ENCODE measurements at places on chromosomes 16 and 17.

DNA sequence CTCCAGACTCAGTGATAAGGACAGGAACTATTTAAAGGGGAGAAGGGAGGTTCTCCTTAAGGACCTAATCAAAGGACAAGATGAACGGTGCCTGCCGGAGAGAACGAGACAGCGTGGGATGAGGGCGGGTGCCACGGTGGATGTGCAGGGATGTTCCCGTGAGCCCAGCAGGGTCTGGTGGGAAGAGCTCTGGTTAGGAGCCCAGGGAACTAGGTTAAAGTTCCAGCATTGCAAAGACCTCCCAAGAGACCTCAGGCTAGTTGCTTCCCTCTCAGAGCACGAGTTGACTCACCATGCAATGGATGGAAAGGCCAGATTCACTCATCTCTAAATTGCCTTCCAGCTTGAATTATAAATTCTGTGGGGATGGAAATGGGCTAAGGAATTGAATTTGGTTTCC, 14.7 kb downstream of the CCR7 start:
- no peak for DNase-seq

DNA sequence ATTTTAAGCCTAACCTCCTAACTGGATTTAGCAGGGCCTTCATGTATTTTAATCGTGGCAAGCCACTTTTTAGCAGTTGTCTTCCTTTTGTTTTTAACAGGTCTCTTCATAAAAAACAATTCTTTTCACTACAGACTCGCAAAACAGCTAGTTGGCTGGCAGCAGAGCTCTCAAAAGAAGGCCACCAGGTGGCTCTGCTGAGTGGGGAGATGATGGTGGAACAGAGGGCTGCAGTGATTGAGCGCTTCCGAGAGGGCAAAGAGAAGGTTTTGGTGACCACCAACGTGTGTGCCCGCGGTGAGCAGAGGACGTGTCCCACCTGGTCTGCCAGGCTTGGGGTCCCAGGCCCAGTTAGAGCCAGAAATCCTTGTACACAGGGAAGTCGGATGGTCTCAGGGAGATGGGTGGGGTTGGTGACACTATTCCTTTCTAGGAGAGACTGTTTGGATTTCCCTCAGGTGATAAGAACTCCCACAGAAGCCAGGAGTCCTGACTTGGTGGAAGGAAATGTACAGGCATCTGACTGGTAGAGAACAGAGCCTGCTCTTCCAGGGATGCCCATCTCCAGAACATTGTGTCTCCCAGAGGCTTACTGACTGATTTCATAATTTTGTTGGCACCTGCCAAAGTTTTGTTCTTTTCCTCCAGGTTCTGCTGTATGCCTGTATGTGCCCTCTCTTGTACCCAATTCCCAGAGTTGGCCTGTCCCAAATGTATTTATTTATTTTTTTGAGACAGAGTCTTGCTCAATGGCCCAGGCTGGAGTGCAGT, 14.9 kb upstream of the DDX19A start:
- DNase-seq = no peak

DNA sequence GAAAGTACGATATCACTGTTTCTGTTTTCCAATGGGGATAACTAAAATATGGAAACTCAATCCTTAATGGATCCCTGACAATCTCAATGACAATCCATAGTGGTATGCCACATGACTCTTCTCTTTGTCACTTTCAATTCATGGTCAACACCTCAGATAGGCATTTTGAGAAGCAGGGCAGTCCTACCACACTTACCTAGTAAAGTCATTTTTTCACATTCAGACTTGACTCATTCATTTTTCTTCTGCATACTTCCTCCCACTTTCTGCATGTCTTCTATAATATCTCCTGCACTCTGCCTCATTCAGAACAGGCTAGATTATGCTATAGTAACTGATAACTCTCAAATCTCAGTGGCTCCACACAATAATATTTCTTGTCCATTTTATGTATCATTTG, 117.5 kb downstream of the FTO start:
- DNase-seq = no peak

DNA sequence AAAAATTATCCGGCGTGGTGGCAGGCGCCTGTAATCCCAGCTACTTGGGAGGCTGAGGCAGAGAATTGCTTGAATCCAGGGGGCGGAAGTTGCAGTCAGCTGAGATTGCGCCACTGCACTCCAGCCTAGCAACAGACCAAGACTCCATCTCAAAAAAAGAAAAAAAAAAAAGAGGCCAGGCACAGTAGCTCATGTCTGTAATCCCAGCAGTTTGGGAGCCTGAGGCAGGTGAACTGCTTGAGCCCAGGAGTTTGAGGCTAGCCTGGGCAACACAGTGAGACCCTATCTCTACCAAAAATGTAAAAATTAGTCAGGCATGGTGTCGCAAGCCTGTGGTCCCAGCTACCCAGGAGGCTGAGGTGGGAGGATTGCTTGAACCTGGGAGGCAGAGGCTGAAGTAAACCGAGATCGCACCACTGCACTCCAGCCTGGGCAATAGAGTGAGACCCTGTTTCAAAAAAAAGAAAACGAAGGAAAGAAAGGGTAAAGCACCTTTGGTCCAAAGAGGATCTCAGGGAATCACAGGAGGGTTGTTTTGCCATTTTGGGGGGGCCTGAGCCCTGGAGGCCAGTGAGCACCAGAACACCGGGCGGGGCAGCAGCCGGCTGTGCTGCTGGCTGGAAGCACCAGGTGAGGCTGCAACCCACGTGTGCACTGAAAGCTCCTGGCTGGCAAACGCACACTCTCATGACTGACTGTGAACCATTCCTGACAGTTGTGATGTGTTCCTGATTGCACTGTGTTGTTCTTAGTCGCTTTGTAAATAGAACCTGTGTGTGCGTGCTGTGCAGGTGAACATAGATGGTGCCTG, 18.4 kb downstream of the HS3ST6 start:
- DNase-seq = no peak

GRCh38 chr17:18185832-18186626, 2.4 kb downstream of the ALKBH5 start:
- DNase-seq = no peak

DNA sequence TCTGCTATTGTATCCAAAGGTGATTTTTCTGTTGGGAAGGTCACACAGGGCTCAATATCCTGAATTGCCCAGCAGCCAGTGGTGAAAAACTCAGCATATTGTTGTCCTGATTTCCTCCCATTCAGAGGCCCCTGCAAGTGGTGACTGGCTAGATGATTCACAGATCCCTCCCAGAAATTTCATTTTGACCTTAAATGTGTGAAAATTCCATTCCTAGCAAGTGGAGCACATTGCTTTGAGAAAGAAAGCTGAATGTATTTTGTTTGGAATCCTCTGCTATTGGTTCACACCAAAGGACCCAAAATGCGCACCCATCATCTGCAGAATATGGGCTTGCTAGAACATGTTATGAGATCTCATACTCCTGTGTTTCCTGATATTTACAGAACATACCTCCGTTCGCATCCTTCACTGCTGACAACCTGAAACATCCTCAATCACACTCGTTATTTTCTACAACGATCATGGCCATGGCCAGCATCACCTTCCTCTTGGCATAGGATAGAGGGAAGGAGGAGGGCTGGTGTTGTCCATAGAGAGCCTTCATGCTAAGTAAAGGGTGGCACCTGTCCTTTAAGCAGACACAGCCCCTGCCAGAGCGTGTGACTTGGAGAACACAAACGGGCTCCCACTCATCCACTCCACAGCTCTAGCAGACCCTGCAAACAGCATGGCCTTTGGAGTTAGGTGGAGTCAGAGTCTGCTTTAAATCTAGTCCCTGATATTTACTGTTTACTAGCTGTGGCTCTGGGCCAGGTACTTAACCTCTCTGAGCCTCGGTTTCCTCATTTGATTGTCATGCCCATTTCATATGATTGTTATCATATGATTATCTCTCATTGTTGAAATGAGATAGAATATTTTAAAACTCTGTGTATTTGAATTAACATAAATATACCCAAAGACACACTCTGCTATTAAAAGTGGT, 30.4 kb upstream of the NFAT5 start:
- no peak for DNase-seq

GRCh38 chr17:34730816-34731215, 151.4 kb downstream of the TMEM132E start:
- DNase-seq = no peak

- no peak for DNase-seq
Measured at GRCh38 chr16:361872-362701, 8.3 kb downstream of the MRPL28 start.

- DNase-seq = no peak
Measured at GRCh38 chr16:66620429-66620795, 15.9 kb downstream of the CMTM3 start.

GRCh38 chr16:64950262-64950661, 171.6 kb downstream of the CDH11 start:
- no peak for DNase-seq

DNA sequence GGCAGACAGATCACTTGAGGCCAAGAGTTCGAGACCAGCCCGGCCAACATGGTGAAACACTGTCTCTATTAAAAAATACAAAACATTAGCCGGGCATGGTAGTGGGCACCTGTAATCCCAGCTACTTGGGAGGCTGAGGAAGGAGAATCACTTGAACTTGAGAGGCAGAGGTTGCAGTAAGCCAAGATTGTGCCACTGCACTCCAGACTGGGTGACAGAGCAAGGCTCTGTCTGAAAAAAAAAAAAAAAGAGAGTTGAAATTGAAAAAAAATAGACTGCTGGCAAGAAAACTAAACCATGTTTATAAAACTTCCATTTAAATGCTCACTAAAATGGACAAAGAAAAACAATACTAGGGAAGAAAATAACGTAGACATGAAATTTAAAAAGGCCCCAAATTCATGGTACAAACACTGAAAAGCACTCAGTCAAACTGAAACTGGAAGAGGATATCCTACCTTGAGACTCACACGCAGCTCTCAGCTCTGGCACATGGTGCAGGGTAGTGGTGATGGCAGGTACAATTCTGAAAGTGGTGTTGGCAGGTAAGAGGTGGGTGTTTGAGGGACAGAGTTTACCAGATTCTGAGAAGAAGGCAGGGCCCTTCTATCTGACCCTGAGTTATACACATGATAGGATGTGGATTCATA, 19.3 kb downstream of the CNTROB start:
- no peak for DNase-seq
